ENCODE measurements at places on chromosomes 16 and 17. TPM values are rescaled to one million over a fixed set of nuclear protein-coding genes. Genes with fewer than 3 reads are reported as not detected.

GRCh38 chr16:77888871-77889270, 100.5 kb downstream of the VAT1L start:
- H3K27me3 ChIP-seq = peaks cover 2% of the 10 kb centered on the region
- no peak overlapping the region for H3K4me3 ChIP-seq
- no peaks in the 10 kb centered on the region for H3K36me3 ChIP-seq
- H3K4me1 ChIP-seq = peaks cover 1% of the 10 kb centered on the region
- no peak for DNase-seq

Gene KRTAP1-5
- not detected for total RNA-seq

GRCh38 chr17:9183306-9183705, 162.0 kb downstream of the NTN1 start:
- H3K4me1 ChIP-seq = no peaks in the 10 kb centered on the region
- DNase-seq = no peak
- H3K27ac ChIP-seq = no peak overlapping the region
- no peak overlapping the region for H3K4me3 ChIP-seq

- H3K4me1 ChIP-seq = peaks cover 9% of the 10 kb centered on the region
- no peak overlapping the region for H3K27ac ChIP-seq
- H3K36me3 ChIP-seq = no peaks in the 10 kb centered on the region
- H3K27me3 ChIP-seq = peaks cover 2% of the 10 kb centered on the region
- no peak for DNase-seq
Observed at GRCh38 chr16:64089697-64090096, 1032.2 kb downstream of the CDH11 start.

GRCh38 chr17:83009414-83010205, 69.8 kb upstream of the METRNL start:
- no peak overlapping the region for H3K27ac ChIP-seq
- peaks cover 9% of the 10 kb centered on the region for H3K4me1 ChIP-seq
- H3K27me3 ChIP-seq = peaks cover 4% of the 10 kb centered on the region
- H3K36me3 ChIP-seq = peaks cover 22% of the 10 kb centered on the region

- DNase-seq = peak; percentile 78
- H3K4me3 ChIP-seq = peak overlapping the region; percentile 85
- H3K27me3 ChIP-seq = peaks cover 47% of the 10 kb centered on the region
- peak overlapping the region; percentile 96 for H3K27ac ChIP-seq
- no peaks in the 10 kb centered on the region for H3K36me3 ChIP-seq
Observed at GRCh38 chr16:85562093-85562786, 50.9 kb upstream of the GSE1 start.

DNA sequence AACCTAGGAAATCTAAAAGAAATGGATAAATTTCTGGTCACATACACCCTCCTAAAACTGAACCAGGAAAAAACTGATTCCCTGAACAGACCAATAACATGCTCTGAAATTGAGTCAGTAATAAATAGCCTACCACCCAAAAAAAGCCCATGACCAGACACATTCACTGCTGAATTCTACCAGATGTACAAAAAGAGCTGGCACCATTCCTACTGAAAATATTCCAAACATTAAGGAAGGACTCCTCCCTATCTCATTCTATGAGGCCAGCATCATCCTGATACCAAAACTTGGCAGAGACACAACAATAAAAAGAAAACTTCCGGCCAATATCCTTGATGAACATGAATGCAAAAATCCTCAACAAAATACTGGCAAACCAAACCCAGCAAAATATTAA, 52.9 kb downstream of the TTC19 start:
- no peak for DNase-seq
- no peak overlapping the region for H3K4me3 ChIP-seq
- no peak overlapping the region for H3K27ac ChIP-seq
- H3K4me1 ChIP-seq = no peaks in the 10 kb centered on the region

GRCh38 chr17:57605675-57606105, 139.4 kb downstream of the CCDC182 start:
- DNase-seq = no peak
- peaks cover 12% of the 10 kb centered on the region for H3K27me3 ChIP-seq
- peak overlapping the region; percentile 81 for H3K27ac ChIP-seq
- peak overlapping the region; percentile 2 for H3K4me3 ChIP-seq

Gene IRX5
- total RNA-seq = 4.7 TPM

Gene HSD17B2
- total RNA-seq = not detected

DNA sequence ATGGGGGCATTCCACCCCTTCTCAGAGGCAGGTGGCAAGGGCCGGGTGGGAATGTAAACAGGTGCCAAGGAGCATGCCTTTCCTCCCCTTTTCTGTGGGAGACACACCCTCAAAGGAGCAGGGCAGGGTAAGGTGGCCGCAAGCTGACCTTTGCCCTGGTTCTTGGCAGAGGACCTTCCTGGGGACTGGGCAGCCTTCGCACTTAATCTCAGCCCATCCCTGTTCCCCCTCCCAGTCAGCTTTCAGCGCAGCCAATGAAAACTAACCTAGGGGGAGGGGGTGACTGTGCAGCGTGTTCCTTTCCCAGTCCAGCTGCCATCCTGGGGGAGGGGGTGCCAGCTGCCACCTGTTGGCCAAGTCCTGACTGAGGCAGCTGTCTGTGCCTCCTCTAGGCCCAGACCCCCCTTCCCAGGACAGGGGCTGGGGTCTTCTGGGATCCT, 2.8 kb downstream of the TRAF4 start:
- H3K27ac ChIP-seq = peak overlapping the region; percentile 96
- no peaks in the 10 kb centered on the region for H3K36me3 ChIP-seq
- peaks cover 32% of the 10 kb centered on the region for H3K27me3 ChIP-seq
- H3K4me1 ChIP-seq = peaks cover 17% of the 10 kb centered on the region
- H3K4me3 ChIP-seq = peak overlapping the region; percentile 90

Gene TEX19
- not detected for total RNA-seq

- H3K4me1 ChIP-seq = peaks cover 21% of the 10 kb centered on the region
- no peaks in the 10 kb centered on the region for H3K36me3 ChIP-seq
- DNase-seq = peak; percentile 18
- H3K27me3 ChIP-seq = peaks cover 6% of the 10 kb centered on the region
- no peak overlapping the region for H3K4me3 ChIP-seq
- H3K27ac ChIP-seq = no peak overlapping the region
Observed at GRCh38 chr16:83882163-83882885, 16.6 kb upstream of the MLYCD start.
